ENCODE measurements at places on chromosomes 6 and 20.

GRCh38 chr20:35306931-35307517, 14.8 kb upstream of the FAM83C start:
- DNase-seq, result no peak

DNA sequence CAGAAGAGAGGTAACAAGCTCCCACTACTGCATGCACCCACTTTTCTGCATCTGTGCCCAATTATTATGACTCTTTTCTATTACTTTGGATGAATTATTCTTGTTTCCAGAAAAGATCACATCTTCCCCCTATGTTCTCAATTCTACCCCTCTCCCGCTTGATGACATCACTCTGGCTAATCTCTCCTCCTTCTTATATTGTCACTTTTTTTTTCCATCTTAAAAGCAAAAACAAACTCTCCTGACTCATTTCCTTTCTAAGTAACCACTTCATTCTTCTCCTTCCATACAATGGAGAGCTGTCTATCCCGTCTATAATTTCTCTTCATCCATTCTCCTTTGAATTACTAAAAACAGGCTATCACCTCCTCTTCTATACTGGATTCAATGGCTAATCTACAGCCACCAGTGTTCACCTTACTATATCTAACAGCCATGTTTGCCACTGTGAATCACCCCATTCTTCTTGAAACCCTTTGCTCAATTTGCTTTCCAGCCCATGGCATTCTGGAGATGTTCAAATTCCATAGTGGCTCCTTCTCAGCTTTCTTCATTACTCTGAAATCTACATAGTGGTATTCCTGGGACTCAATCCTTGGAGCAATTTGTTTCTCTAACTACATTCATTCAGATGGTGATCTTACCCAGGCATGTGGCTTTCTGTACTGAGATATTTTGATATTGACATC, 378.4 kb downstream of the ARHGAP18 start:
- peak; percentile 17 for DNase-seq

- no peak for DNase-seq
These were observed 94.3 kb upstream of the NKX2-2 start for GRCh38 chr20:21607971-21608725.

GRCh38 chr20:35878113-35878625, 76.1 kb downstream of the SCAND1 start:
- no peak for DNase-seq

DNA sequence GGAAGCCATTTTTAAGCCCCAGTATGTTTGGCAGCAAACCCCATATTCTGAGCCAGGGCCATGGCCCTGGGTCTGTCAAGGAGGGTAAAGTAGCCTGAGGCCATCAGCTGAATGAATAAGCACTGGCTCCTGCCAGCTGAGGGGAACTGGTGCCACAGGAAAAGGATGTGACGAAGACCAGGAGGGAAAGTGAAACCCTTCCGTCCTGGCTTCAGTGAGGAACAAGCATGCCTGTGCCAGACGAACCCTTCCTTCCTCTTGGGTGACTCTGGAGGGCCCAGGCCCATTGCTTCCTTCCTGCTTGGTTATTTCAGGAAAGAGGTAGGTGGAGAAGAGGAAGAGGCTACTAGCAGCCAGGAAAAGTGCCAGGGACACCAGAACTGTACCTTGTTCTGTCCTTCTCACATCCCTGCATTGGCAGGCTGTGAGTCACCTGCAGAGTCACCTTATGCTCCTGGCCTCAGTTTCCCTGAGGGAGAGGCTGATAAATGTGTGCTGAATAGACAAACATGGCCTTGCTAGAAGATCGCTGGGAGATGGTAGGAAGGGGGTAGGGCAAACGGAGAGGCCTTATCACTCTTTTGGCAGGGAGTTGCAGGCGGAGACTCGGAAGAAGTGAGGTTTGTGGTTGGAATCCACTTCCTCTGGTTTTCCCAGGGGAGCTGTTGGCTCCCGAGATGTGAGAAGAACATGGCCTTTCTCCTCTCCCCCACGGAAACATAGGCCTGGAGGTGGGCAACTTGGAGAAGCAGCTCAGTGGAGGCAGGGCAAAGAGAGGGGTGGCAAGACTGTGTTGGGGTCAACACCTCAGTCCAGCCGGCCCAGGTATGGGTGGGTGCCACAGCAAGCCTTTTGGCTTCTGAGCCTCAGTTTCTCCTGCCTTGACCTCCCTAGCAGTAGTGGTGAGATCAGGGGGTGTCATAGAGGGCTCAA, 37.4 kb downstream of the COX4I2 start:
- peak; percentile 53 for DNase-seq

DNA sequence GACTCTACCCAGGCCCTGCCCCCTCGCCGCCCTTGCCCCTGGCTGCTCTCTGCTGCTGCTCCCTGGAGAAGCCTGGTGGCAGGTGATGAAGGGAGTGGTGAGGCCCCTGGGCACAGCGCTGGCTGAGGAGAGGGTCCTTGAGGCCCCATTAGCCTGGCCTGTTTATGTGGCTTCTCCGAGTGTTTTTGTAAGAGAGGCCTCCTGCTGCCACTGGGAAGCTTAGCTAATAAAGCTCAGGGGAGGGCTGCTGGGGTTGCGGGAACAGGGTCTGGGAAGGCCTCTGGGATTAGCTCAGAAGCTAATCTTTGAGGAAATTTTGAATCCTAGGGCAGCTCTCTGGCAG, 15.5 kb downstream of the EBF4 start:
- no peak for DNase-seq

GRCh38 chr20:51745804-51746203, 22.4 kb downstream of the ATP9A start:
- DNase-seq, result no peak

DNA sequence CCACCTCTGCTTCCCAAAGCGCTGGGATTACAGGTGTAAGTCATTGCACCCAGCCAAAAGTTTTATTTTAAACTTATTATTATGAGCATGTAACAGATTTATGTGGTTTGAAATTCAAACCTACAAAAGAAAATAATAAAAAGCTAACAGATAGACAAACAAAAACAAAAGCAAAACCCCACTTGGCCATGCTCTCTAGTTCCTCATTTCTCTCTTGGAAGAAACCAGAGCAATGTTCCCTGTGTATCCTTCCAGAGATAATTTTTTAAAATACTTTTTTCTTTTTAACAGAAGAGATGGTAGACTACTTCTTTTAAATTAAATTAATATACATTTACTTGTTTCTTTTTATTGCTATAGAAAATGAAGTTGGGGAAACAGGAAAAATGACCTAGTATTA, 28.0 kb upstream of the SLC17A3 start:
- DNase-seq, result no peak

DNA sequence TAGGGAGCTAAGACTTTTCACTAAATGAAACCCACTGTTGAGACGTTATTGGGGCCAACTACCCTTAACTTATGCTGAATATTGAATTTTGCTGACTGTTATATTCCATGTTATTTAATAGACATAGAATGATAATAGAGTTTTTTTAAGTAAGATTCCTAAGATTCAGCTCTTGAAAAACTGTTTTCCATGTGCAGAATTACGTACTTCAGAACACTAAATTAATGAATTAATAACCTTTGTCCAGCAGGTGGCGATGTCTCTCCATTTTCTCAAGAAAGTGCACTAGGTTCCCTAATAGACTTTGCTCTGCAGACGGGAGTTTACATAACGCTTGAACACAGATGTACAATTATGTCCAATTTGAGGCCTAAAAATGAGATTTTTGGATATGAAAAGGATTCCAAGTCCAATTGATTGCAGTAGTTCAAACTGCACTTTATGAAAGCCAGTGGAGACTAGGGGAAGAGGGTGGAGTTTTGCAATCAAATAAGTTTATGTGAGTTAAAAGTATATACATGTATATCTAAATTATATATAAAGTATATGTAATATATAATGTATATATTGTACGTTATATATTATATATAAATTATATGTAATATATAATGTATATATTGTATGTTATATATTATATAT, 282.1 kb downstream of the UST start:
- DNase-seq, result peak; percentile 74

DNA sequence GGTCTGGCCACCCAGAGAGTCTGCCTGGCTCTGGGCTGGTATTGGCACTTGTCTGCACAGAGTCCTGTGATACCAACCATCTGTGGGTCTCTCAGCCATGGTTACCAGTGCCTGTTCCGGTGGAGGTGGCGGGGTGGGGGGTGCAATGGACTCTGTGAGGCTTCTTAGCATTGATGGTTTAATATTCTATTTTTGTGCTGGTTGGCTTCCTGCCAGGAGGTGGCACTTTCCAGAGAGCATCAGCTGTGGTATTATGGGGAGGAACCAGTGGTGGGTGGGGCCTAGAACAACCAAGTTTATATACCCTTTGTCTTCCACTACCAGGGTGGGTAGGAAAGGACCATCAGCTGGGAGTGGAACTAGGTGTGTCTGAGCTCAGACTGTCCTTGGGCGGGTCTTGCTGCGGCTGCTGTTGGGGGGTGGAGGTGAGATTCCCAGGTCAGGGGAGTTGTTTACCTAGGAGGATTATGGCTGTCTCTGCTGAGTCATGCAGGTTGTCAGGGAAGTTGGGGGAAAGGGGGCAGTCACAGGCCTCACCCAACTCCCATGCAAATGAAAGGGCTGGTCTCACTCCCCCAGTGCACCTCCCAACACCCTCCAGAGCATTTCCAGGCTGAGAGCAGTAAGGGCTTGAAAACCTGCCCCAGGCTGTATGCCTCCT, 117.5 kb downstream of the FLRT3 start:
- peak; percentile 84 for DNase-seq

GRCh38 chr6:133055441-133055966, 185.7 kb upstream of the EYA4 start:
- no peak for DNase-seq

DNA sequence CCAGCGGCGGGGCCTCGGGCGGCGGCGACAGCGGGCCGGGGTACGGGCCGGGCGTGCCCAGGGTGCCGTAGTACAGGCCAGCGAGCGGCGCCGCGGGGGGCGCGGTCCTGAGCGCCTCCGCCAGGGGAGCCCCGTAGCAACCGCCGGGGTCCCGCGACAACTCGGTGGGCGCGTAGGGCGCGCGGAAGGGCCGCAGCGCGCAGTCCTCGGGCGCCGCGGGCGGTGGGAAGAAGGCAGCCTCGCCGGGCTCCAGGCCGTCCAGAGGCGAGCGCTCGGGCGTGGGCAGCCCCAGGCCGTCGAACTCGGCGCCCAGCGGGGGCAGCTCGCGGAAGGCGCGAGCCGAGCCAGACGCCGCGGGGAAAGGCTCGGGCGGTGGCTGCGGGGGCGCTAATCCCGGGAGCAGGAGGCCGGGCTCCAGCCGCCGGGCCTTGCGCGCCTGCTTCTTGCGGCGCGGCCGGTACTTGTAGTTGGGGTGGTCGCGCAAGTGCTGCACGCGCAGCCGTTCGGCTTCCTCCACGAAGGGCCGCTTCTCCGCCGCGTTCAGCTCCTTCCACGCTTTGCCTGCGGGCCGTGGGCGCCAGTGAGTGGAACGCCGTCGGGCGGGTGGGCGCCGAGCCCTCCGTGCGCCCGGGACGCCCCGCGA, 916 bp downstream of the SOX18 start:
- DNase-seq, result no peak

GRCh38 chr6:129863664-129864063, 2.5 kb upstream of the TMEM244 start:
- no peak for DNase-seq

DNA sequence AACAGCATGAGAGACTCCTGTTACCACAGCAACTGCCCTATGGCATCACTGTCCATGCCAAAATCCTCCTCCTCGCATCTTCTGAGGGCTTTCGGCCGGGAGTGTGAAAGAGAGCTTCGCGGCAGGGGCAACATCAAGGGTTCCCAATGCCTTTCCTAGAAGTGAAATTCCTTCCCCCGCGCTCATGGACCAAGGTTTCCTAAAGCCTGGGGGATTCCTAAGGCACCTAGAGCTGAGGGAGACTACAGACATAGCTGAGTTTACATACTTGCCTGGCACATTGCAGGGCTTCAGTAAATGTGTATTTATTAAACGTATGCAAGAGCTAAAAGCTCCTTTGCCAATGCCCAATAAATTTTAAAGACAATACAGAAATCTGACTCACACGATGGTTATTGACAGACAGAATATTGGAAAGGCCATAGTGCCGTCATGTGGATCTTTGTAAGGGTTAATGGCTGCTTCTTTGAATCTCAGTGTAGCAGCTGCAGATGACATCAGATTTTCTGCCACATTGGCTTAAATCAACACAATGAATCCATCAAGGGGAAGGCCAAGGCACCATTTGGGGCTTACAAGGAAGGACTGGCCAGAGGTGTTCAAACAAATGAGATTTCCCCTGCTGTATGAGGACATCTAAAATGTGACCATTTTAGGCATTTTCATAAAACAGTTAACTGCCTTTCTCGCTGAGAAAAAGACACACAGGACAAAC, 281.2 kb upstream of the JARID2 start:
- no peak for DNase-seq

DNA sequence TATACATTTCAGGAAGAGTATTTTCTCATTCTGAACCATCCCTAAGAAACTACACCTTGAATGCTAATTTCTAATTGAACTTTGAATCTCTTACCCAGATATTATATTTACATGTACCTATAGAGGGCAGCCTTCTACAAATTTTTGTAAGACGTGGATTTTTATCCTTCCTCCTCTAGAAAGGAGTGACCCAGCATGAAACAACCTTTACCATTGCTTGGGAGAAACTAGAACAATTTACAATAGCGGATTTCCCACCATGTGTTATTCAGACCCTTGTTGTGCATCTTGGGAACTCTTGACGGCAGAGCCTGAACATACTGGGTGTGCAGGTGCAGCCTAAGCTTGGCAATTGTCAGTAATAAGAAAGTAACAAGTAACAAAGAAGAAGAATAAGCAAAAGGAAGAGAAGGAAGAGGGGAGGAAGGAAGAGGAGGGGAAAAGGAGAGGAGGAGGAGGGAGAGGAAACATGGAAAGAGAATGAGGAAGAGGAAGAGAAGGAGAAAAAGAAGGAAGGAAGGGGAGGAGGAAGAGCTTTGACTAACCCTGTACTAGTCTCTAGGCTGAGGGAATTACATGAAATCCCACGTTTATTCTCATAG, 10.8 kb upstream of the TAAR1 start:
- peak; percentile 19 for DNase-seq

DNA sequence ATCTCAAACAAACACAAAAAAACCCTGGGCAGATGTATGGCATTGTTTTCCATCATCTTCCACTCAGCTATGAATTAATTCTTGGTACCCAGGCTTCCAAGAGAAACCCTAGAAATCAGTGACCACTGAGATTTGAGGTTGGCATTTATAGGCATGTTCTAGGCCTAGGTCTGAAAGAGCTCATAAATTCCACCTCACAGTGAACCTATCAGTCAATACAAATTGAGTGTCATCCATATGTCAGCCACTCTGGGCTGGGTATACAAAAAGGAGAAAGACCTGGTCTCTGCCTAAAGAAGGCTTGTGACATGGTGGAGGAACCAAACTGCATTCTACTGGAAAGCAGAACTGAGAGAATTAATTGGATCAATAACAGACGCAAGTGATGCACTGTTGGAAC, 30.2 kb downstream of the C20orf173 start:
- DNase-seq, result no peak

GRCh38 chr6:37723016-37723415, 25.3 kb upstream of the MDGA1 start:
- no peak for DNase-seq

- no peak for DNase-seq
These were observed 32.7 kb downstream of the PTPRK start for GRCh38 chr6:128487746-128488145.
